Retina (tissue), 1 donor: ENCODE measurements at places on chromosomes 6 and 20.
A peak's percentile ranks its signal among the peaks of the same experiment; 100 is the strongest.

DNA sequence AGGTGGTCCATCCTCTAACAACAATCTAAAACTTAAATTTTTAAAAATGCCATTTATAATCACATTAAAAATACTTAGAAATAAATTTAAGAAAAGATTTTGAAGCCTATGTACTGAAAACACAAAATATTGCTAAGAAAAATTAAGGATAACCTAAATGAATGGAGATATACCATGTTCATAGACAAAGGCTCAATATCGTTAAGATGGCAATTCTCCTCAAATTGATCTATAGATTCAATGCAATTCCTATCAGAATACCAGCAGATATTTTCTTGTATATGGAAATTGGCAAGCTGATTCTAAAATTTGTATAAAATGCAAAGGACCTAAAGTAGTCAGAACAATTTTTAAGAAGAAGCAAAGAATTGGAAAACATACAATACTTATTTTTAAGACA lies 19.7 kb upstream of the UST start:
- no peak for DNase-seq

GRCh38 chr20:325889-326644 lies 715 bp downstream of the SOX12 start:
- peak; percentile 84 for DNase-seq

DNA sequence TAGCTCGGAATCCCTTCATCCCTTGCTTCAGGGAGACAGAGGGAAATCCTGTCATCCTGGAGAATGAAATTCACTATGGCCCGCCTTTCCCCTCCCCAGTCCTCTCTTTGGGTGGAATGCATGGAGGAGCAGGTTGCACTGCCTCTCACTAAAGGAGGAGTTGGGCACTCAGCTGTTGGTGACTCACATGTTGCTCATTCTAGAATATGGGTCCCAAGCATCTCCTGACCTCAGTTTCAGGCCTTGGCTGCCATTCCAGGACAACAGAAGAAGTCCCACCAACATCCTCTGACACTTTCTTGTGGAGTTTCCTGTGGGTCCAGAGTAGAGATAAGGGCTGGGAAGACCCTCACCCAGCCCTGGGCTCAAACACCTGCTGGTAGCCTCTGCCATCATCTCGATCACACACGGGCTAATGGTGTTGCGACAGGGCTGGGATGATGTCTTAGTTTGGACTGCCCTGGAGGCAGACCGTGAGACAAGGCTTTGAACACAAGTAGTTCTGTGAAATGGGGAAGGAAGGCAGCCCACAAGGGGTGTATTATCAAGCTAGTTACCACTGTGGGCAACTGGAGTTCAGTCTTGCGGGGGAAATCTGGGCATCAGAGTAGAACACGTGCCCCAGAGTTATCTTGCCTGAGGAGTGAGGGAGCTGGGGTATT lies 52.4 kb upstream of the RNF24 start:
- no peak for DNase-seq

DNA sequence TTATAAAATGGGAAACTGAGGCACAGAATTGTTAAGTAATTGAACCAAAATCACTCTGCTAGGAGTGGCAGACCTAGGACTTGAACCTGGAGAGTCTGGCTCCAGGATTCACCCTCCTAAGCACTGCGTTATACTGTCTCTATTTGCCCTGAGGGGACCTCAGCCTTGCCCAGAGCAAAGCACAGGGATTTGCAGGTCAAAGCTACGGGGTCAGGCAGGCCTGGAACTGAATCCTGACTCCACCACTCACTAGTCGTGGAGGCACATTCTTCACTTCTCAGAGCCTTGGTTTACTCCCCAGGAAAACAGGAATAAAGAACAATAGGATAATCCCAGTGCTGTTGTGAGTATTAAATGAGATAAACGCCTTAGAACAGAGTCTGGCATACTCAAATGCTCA lies 19.4 kb downstream of the KCNK15 start:
- DNase-seq, result no peak

DNA sequence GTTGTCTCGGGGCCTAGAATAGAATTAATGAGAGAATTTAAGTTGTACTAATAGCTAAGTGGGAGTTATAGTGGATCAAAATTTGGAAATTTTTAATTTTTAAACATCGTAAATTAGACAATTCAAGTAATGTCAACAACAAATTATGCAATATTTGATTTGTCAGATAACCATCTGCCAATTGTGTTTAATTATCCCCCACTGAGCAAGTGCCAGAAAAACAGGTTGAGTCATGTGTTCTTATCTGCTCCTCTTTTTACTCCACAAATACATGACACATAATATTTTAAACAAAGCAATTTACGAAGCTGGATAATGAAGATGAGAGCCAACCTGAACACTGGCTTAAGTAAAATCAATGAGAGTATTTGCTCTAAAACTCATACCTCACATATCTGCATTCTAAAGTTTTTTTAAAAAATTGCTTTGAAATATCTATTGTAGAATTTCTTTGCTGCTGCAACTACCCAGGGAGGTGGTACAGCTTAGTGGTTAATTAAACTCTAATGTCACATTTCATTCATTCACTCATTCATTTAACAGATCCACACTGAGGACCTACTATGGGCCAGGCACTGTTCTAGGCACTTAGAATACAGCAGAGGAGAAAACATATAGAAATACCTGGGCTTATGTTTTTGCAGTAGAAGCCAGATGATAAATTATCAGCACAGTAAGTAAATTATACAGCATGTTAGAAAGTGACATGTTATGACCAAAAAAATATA lies 57.1 kb upstream of the MAP7 start:
- no peak for DNase-seq

- no peak for DNase-seq
Observed at GRCh38 chr6:9412951-9413559, 977.7 kb upstream of the SLC35B3 start.

DNA sequence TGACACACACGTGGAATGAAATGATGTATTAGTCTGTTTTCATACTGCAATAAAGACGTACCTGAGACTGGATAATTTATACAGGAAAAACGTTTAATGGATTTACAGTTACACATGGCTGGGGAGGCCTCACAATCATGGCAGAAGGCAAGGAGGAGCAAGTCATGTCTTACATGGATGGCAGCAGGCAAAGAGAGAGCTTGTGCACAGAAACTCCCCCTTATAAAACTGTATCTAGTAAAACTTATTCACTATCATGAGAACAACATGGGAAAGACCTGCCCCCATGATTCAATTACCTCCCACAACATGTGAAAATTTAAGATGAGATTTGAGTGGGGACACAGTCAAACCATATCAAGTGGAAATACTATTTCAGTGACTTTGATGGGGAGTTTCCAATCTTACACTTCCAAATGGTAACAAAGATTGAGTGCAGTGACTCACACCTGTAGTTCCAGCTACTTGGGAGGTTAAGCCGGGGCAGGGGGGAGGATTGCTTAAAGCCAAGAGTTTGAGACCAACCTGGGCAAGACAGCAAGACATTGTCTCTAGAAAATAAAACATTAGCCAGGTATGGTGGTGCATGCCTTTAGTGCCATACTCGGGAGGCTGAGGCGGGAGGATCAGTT lies 8.2 kb upstream of the LY86 start:
- DNase-seq, result no peak

GRCh38 chr6:139338795-139339194 lies 35.7 kb downstream of the CITED2 start:
- DNase-seq, result no peak

DNA sequence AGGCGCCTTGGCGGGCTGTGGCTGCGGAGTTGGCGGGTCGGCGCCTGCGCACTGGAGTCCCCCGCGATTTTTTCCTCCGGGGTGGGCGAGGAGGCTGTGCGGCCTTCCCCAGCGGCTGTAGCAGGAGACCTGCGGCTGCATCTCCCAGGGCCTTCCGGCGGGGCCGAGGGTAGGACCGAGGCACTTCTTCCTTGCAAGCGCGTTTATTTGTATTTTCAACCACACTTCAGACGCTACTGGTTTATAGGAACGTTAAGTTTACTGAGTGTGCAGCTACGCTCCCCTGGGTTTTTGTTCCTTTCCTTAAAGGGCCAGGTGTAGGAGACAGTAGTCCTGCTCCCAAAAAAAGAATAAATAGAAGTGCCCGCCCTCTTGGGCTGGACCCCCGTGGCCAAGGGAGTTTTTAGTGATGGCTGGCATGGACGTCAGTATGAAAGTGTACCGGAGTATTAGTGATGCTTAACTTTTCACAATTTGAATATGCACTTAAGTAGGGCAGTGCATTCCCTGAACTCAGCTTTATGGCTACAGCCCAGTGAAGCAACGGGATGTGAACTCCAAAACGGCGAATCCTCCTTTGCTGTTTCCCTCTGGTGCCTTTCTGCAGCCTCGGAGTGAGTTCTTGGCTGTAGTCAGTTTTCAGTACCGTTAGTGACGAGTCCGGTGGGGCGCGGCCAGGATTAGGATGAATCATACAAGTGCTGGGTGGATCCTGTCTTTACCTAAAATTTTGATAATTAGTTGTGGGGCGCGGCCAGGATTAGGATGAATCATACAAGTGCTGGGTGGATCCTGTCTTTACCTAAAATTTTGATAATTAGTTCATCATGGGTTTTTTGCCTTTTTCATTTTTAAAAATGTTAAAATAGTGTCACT lies 1.0 kb upstream of the FBXO5 start:
- DNase-seq, result peak; percentile 98

DNA sequence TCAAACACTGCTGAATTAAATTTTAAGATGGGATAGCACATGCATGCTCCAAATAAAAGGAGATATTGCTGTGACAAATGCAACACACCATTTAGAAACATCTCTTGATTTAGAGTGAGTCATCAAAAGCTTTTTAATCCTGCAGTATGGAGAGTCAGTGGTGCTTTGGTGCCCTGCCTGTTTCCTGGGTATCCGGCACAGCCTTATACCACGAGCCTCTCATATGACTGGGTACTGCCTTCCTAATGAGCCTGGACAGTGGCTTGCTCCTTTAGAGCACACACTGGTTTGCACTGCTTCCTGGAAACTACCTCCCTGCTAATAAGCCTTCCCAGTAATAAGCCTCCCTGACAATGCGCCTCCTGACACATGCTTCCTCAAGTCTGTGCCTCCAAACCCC lies 65.3 kb upstream of the KCNK16 start:
- no peak for DNase-seq

DNA sequence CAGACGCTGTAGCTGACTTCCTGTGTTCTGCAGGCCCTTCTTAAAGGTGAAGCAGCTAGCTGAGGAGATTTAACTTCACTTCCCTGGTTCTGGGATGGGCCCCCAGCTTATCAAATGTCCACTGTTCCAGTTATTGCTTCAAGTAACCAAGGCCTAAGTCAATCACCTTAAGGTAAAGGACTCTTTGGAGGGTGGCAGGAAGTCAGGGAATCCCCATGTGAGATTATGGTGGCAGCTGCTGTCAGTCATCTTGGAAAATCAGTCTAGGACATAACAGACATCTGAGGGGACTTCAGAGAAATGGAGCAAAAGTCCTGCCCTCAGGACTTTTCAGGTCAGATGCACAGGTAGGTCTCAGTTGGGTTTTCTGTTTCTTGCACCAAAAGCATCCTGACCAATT lies 3.8 kb downstream of the ELOVL5 start:
- no peak for DNase-seq

DNA sequence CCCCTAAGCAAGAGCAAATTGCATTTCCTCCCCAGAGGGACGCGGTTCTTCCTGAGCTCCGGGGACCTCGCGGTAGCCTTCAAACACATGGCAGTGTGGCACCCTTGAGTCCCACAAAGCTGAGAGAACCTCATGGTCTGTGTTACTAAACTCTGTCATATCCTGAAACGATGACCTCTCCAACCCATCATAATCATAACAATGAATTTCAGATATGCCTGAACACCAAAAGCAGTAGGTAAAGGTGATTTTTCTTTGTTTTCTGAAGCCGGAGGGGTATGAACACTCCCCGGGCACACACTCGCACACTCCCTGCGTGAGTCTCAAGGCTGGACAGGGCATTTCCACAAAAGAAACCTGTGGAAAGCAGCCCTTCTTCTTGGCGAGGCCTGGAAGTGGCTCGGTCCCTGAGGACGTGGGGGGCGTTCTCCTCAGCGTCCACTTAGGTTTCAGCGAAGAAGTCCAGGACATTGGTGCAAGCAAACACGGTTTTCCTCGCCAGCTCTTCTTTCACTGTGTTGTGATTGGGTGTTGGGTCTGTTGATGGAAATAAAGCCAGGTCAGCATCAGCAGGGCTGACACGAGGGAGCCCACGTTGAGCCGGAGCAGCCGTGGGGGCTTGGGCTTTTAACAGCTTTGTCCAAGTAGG lies 183.4 kb downstream of the ERMARD start:
- DNase-seq, result no peak

- peak; percentile 6 for DNase-seq
Observed at GRCh38 chr6:72580281-72580940, 41.5 kb upstream of the KCNQ5 start.

- no peak for DNase-seq
Observed at GRCh38 chr6:134630508-134631121, 312.7 kb upstream of the SGK1 start.

DNA sequence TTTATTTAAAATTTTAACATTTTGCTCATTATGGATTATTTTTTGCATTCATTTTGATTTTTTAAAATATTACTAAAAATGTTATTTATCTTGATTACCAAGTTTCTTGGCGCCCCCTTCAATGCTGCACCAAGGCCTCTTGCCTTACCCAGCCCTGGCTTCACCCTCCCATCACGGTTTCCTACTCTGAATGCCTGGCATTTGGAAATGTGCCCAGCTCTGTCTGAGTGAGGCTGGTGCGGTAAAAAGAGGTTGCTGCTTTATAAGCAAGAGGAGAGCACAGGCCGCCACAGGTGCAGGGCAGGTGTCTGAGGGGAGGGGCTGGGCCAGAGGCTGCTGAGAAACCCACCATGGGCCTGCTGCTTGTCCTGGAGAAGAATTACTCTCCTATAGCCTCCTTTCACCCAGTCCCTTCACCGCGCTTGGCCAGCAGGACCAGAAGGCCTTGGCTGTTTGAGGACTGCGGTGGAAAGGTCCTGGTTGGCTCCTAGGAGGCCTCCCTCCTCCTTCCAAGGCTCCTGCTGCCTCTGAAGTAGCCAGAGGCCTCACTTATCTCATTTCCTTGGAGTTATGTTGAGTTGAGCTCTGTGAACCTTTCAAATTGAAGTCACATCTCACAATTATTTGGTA lies 62.6 kb downstream of the BANF2 start:
- no peak for DNase-seq

GRCh38 chr6:144346719-144347447 lies 61.7 kb downstream of the UTRN start:
- no peak for DNase-seq

DNA sequence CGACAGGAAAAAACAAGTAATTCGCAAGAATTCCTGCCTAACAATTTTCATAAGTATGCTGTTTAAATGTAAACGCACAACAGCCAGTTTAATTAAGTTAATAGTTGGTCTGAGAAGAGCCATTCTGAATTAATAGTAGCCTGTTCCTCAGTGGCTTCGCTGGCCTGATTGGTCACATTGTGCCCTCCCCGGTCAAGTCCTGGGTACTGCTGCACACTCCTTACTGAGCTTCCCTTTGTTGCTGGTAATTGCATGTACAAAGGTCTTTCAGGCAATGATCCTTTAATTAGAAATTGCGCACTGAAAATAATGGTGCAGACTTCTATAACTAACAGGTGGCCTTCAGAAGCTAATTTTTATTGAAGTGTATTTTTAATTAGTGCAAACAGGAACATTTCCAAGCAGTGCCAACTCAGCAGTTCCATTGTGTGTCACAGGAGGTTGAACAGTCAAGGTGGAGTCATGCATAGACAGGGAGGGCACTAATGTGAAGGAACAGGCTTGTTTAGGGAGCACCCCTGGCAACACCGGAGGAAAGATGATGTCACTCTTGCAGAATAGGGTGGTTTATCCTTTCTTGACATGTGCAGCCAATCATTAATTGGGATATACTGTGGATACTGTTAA lies 92.6 kb upstream of the SLC22A23 start:
- peak; percentile 34 for DNase-seq

- no peak for DNase-seq
Observed at GRCh38 chr6:22413681-22414311, 117.0 kb upstream of the PRL start.
